NK-92 treated with Interleukin-12 subunit alpha and Interleukin-12 subunit beta, amount 100 ng/mL, for 24 hours (cell line): ENCODE measurements at places on chromosomes 5 and 9.

GRCh38 chr5:13350767-13351166 lies 593.7 kb downstream of the DNAH5 start:
- no peak for DNase-seq

DNA sequence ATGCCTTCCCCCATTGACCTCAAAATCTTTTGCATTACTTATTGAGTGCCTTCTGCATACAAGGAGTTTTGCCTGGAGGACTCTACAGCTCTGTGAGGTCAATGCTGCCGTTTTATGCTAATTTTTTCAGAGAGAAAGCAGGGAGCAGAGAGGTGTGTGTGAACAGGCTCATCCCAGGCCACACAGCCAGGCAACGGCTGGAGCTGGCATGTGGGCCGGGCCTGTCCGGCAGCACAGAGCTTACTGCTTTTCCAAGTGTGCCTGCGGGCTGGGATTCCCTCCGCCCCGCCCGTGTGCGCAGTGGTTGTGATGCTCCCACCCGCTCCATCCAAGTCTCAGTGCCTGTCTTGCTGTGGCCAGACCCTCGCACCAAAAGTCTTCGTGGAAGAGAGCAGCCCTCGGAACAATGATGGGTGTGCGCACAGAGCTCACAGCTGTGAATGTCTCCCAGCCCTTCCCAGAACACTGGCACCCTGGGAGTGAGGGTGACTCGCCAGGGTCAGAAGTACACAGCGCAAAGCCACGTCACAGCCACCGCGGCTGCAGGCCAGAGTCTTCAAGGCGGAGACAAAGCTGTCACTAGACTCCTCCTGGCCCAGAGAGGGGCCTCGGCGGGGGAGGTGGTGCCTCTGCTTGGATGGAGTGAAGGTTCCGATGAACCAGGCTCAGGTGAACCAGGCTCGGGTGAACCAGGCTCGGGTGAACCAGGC lies 82.8 kb downstream of the COL5A1 start:
- no peak for DNase-seq

DNA sequence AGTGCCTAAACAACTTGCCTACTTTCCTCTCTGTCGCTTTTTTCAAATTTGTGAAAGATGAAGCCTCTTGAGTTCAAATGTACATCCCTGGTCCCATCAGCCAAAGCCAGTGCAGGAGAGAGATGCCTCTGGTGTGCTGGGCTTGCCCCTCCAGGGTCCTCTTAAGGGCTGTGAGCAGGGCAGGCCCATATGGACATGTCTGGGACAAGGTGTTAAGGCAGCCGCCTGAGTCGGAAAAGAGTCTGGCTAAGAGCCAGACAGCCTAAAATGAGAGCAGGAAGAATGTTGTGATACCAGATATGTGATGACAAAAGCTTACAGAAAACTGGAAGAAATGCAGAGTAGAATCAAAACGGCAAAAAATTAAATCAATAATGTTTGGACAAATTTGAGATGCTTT lies 72.5 kb downstream of the APTX start:
- no peak for DNase-seq

GRCh38 chr9:37295796-37296195 lies 126.7 kb upstream of the GRHPR start:
- DNase-seq: no peak

- no peak for DNase-seq
Observed at GRCh38 chr9:112556497-112557442, 70.1 kb downstream of the KIAA1958 start.

- DNase-seq: no peak
Observed at GRCh38 chr5:11596185-11596584, 308.1 kb downstream of the CTNND2 start.

DNA sequence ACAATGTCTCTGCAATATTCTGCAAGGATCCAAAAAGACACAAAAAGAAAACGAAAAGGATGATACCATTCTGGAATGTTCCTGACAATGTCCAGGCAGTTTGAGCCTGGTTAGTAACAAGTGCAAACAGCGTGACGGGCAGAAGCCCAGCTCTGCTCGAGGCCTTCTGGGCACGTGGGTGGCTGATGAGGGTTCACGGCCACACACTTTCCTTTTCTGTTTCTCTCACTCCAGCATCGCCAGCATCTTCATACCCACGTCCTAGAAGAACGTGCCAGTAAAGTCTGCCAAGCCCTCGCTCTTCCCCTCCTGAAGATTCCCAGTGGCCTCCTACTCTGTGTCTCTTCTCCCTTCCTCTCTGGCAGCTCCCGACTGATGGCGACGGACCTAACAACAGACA lies 36.7 kb downstream of the COL23A1 start:
- no peak for DNase-seq
